ENCODE measurements at places on chromosomes 5 and 9.

DNA sequence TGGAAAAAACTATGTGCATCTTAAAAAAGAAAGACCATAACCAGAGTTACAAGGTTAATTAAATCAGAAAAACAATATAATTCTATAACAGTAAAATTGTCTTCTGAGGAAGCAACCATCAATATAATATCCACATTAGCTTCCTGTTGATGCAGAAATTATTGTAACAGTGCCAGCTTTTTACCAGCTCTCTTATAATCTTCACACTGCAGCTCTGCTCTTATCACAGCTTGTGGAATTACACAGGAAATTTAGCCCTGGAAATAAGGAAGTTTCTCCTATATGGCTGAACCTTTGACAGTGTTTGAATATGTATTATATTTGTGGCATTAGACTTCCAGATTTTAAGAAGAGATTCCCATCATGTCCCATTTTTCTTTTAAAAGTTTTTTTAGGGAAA is 49.1 kb upstream of the TEK start:
- no peak for DNase-seq

DNA sequence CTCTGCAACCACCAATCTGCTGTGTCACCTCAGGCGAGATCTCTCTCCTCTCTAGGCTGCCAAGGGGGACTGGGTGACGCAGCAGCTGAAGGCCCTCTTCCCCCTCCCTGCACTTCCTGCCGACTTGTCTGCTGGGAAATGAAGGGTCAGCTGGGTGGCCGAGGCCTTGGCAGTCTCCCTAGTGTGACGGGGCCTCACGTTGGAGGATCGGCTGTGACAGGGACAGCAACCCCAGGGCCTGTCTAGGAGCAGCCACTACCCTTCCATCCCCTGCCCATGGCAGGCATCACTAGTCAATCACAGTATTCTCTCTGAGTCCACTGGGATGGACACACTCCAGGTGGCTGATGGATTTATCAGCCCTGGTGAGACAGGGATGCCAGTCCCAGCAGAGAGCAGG is 107.3 kb upstream of the SARDH start:
- DNase-seq = peak; percentile 76

DNA sequence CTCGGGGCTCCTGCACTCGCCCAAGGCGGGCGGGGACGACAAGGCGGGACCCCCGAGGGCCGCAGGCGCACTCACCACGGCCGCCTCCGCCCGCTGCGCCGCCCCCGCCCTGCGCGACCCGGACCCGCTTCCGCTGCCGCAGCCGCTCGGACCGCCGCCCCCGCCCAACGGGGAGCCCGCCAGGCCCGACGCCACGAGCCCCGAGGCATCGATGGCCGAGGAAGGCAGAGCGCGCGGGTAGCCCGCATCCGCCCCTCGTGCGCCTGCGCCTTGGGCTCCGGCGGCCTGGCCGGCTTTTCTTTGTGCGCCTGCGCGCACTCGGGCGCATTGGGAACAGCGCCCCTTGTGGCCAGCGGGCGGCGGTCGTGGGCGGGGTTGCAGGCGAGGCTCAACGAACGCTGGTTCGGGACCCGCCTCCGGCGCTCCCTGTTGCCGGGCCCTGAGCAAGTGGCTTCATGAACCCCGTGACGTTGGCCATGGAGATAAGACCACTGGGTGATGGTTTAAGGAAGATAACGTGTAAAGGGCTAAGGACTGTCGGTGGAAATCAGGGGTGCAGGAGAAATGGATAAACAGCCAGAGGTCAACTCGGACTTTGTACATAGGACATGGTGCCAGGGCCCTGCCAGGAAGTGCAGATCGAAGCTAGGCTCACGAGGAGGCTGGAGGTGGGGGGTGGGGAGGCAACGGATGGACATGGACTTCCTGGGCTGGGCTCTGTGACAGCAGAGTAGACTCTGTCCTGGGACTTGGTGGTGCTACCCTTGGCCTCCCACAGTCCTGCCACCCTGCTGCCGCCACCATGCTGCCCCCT is at the start of the genes C8G and FBXW5:
TSS of gene C8G (plus strand) at position 725 of the 814 bp plus-strand sequence. CDS start at position 803, 78 bp downstream.
TSS of gene FBXW5 (minus strand) at position 220 of the 814 bp plus-strand sequence. CDS start 655 bp downstream, outside the sequence.
- DNase-seq = peak; percentile 99

GRCh38 chr5:3694819-3695218 is 99.2 kb downstream of the IRX1 start:
- no peak for DNase-seq

DNA sequence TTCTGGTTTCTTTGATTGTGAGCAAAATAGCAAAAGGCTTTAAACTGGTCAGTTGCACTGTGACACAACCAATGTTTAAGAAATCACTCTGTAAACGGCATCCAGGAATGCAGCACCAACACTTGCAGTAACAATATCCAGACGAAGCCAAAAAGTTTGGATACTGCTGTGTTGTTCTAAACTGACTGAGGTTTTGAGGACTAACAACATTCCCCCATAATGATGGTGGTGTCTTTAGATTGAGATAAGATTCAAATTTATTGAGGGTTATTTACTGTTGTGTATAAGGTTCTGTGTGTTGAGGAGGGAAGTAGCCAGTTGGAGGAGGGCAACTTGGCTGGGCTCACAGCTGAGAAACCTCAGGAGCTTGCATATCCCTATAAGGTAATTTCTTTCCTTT is 353.6 kb downstream of the BNC2 start:
- no peak for DNase-seq

- no peak for DNase-seq
Observed at GRCh38 chr5:93582167-93582462, 907 bp upstream of the NR2F1 start.

GRCh38 chr9:135533113-135533512 is 11.9 kb downstream of the LCN1 start:
- DNase-seq = no peak

GRCh38 chr9:18452276-18452675 is 21.7 kb upstream of the ADAMTSL1 start:
- no peak for DNase-seq

DNA sequence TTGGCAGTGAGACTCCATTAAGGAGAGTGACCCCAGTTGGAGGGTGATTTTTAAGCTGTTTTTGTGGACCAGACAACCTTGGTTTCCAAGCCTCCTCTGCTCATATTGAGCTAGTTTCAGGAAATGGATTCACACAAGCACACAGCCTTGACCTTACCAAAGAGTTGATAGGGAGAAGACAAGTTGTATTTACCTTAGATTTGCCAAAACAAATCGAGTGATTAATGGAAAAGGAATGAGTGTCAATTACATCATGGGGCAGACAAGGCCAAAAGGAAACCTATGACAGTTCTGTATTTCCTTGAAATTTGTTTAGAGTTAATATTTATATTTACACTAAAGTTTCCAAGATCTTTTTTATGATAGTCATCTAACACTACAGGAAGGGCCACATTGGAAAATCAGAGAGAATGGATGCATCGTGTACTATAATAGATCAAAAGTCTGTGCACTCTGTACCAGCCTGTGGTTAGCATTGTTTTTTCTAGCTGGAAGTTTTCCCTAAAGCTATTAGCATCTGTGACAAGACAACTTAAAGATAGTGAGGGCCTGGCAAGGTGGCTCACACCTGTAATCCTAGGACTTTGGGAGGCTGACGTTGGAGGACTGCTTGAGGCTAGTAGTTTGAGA is 86.0 kb upstream of the FER start:
- no peak for DNase-seq

DNA sequence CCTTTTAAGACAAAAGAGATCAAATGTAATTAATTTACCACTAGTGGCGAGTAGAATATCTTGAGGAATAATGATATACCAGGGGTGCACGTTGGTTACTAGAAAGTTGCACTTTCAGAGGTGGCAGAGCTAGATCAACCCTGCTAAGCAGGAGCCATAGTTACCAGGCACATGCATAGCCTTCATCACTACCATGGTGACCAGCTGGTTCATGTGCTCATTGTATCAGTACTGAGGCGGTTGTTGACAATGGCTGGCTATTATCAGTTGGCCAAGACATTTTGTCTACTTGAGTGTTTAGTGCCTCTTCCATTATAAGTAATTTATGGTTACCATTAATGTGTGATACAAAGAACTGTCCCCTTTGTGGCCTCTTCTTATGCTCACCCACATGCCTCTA is 201.2 kb downstream of the FGF10 start:
- no peak for DNase-seq

GRCh38 chr5:154479160-154479943 is 1.3 kb upstream of the HAND1 start:
- no peak for DNase-seq

DNA sequence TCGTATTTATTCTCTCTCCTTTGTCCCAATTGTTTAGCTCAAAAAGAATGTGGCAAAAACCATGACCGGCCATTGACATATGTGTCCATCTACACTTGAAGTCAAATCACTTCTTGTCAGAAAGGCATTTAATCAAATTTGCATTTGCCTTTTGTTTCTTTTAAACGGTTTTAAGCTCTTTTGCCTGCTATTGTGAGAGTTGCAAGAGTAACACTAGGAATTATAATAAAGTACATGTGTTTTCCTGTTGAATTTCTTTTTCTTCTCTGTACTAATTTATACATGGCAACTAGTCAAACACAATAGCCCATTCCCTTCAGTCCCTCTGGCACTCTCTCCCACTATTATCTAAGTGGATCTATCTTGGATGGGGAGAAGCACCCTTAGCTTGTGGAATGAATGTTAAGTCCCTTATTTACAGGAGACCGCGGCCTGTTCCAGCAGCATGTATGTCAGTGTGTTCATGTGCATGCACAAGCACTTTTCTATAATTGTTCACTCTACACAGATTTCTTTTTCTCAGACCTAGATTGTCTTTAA is 3.2 kb downstream of the ADAMTSL1 start:
- no peak for DNase-seq

DNA sequence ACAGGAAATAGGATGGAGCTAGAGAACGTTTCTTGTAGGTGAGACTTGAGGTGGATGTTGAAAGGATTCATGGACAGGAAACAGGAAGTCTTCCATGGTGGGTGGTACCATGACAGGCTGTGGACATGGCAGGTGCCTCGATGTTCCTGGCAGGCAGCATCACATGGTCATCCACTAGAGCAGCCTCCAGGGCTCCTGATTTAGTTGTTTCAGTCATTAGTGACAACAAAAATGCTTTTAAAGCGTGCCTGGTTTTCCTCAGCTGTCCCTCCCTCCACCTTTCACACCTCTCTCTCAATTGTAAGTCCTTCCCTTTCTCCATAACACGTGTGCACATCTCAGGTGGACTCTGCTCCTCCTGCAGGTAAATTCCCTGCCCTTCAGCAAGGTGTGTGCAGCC is 25.2 kb upstream of the ASPN start:
- no peak for DNase-seq

- DNase-seq = no peak
Observed at GRCh38 chr9:136614967-136615623, 47.6 kb upstream of the EGFL7 start.

DNA sequence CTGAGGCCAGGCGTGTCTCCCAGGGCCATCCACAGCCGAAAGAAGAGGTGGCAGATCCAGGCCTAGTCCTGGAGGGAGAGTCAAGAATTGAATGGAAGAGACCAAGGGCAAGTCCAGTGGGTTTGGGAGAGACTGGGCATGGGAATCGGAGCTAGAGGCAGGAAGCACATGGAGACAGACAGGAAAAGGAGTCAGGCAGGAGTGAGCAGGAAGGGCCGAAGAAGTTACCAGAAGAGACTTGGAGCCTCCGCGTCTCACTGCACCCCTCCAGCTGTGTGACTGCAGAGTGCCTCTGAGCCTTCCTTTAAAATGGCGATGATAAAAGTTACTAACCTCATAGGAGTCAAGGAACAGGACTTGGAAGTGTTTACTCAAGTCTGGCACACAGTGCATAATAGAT is 64.4 kb upstream of the ANGPTL2 start:
- DNase-seq = no peak

DNA sequence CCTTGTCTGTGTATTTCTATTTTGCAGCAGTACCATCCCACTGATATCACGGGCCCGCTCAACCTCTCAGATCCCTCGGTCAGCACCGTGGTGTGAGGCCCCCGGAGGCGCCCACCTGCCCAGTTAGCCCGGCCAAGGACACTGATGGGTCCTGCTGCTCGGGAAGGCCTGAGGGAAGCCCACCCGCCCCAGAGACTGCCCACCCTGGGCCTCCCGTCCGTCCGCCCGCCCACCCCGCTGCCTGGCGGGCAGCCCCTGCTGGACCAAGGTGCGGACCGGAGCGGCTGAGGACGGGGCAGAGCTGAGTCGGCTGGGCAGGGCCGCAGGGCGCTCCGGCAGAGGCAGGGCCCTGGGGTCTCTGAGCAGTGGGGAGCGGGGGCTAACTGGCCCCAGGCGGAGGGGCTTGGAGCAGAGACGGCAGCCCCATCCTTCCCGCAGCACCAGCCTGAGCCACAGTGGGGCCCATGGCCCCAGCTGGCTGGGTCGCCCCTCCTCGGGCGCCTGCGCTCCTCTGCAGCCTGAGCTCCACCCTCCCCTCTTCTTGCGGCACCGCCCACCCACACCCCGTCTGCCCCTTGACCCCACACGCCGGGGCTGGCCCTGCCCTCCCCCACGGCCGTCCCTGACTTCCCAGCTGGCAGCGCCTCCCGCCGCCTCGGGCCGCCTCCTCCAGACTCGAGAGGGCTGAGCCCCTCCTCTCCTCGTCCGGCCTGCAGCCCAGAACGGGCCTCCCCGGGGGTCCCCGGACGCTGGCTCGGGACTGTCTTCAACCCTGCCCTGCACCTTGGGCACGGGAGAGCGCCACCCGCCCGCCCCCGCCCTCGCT is 1.9 kb downstream of the LRRC26 start:
- peak; percentile 46 for DNase-seq

DNA sequence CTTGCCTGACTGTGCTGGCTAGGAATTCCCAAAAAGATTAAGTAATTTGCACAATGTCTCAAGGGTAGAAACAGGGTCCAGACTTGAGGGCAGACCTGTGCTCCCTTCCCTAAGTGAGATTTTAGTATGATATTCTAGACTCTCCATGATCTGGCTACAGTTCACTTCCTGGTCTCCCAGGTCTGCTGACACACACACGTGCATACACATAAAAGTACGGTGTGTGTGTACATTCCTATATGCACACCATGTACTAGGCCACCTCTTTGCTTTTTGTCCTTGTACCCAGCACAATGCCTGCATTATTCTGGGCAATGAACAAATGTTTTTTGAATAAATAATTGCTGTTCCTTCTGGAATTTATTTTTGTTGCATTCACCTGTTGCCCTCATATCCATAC is 83.7 kb downstream of the SH3RF2 start:
- no peak for DNase-seq

DNA sequence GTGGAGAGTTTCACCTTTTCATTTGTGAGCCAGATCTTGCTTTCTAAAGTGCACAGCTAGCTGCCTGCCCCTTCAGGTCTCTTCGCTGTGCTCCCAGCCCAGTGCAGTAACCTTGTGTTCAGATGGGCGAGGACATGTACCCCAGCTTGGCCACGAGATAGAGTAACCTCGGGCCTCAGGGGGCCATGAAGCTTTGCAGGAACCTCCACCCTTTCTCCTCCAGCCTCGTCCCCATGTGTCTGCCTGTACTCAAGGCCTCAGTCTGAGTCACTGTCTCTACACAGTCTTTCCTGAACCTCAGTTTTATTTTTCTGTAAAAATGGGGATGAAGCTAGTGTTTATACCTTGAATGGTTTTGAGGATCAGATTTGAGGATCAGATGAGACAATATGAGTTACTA is 37.9 kb downstream of the ERGIC1 start:
- DNase-seq = no peak

- DNase-seq = no peak
Observed at GRCh38 chr9:134453776-134454475, 127.7 kb downstream of the RXRA start.

DNA sequence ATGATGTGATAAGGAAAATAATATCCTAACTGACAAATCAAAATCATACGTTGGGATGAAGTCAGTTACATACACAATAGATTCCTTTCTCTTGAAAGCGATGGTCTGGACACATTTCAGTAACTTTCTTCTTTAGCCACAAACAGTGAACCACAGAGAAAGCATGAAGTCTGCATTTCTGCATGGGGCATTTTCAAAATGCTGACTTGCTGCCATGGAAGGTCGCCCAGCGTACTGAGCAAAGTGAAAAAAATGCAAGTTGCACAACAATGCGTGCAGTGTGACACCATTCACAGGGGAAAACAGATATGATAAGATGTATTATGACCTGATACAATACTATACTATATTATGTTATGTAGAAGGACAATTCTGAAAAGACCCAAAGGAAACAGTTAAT is 146.3 kb downstream of the SNX18 start:
- DNase-seq = peak; percentile 77
